ENCODE measurements at places on chromosomes 3 and 15. TPM values are rescaled to one million over a fixed set of nuclear protein-coding genes. Genes with fewer than 3 reads are reported as not detected.

The OXSM gene
- 6.8 TPM for total RNA-seq

The SEMA3F gene
- 27.8 TPM for total RNA-seq

DNA sequence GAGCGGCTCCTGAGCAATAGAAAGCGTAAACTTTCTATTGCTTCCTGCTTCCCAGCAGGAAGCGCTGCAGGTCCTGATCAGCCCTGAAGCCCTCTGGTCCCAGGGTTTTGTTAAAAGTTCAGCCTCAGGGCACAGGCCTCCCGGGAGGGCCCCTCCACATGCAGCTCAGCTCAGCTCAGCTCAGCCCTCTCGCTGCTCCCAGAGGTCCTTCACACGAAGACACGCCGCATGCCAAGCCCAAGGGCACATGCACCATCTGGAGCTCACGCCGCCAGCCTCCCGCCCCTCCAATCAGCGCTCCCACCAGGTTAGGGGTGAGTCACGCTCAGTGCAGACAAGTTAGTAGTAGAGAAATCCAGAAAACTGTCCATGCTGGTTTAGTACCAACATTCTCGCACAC, 12.7 kb downstream of the TKT start:
- no peak for DNase-seq

The GRM2 gene
- total RNA-seq, result 0.24 TPM

DNA sequence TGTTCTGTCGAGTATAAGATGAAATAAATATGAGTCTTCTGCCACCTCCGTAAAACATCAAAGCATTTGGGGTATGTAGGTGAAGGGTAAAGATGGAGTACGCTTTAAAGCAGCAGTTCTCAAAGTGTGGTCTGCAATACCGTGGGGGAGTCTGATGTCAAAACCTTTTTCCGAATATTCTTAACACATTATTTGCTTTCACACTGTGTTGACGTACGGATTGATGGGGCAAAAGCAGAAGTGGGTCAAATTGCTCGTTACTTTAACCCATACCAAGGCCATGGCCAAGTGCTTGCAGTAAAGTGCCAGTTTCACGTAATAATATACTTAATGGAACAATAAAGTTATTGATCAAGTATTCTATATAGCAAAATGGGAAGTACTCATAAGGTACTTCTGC, 36.3 kb downstream of the PAK2 start:
- no peak for DNase-seq

The CCR3 gene
- not detected for total RNA-seq

DNA sequence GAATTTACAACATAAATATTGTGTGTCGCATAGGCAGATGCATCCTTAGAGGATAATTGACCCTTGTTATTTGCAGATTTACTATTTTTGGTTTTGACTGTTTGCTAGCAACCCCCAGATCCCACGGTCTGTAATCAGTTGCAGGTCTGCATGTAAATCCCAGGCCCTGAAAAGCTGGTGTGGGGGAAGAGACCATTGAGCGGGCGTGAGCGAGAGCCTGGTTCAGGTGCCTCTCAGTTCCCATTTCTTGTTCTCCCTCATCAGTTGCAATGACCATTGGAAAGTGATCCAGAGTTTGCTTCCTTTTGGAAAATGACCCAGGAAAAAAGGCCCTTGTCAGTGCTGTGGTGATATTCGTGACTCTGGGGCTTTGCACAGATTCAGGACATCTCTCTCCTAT, 238.9 kb downstream of the UACA start:
- DNase-seq, result no peak

GRCh38 chr15:27797765-27798164, 301.4 kb downstream of the OCA2 start:
- no peak for DNase-seq

DNA sequence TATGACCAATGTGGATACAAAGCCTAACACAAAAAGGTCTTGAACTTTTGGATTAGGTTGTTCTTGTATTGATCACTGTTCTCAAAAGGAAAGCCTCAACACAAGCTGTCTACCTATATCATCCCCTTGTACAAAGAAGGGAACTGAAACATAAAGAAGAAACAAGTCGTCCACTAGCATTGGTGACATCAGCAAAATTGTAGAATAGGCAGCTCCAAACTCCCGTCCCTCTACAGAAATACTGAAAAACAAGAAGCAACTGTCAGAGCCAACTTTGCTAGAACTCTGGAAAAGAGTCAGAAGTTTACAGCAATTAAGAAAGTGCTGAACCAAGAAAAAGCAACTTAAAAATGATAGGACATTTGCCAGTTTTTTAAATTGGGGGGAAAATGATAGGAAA, 7.5 kb upstream of the NR1I2 start:
- DNase-seq, result no peak

The SLCO3A1 gene
- total RNA-seq, result 27.7 TPM

The ADAMTSL3 gene
- 13.0 TPM for total RNA-seq

DNA sequence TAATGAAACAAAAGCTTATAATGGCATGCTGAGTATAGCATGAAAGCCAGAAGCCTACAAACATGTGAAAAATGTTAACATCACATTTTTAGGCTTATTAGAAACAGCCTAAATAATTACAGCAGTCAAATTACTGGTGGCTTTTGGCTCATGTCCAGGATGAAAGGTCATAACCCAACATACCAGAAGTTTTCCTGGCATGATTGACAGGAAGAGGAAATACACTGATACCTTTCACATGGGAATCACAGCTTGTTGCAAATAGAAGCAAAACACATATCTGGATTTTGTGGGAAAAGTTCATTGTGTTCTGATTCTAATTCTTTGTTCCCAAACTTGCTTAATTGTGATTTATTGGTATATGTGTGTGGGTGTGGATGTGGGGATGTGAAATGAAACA, 393.5 kb upstream of the ARRDC4 start:
- DNase-seq, result no peak

- no peak for DNase-seq
Measured at GRCh38 chr15:35393398-35393797, 152.6 kb downstream of the DPH6 start.

GRCh38 chr3:172125053-172125452, 85.7 kb downstream of the FNDC3B start:
- no peak for DNase-seq

DNA sequence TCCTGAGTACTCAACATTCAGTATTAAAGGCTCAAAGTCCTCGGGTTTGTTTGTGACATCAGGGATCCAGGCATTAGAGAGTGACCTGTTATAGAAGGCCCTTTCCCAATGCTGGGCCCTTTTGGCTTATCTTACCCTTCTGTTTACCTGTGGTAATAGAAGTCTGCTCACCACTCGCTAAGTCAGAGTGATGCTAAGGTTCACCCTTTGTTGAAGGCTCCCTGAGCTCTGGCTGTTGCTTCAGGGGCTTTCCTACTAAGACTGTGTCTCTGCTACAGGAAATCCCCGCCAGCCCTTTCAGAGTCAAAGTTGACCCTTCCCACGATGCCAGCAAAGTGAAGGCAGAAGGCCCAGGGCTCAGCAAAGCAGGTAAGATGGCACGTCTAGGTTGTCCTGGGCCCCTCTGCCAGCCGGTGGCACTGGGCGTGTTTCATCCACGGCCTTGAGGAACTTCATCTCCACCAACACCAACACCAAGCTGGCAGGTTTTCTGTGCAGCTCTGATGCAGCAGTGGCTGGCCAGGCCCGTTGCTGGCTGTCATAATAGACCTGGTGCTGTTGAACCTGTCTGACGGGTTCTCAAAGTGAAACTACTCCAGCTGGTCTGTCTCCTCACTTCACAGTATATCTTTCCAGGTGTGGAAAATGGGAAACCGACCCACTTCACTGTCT, 99.1 kb downstream of the DNASE1L3 start:
- no peak for DNase-seq

DNA sequence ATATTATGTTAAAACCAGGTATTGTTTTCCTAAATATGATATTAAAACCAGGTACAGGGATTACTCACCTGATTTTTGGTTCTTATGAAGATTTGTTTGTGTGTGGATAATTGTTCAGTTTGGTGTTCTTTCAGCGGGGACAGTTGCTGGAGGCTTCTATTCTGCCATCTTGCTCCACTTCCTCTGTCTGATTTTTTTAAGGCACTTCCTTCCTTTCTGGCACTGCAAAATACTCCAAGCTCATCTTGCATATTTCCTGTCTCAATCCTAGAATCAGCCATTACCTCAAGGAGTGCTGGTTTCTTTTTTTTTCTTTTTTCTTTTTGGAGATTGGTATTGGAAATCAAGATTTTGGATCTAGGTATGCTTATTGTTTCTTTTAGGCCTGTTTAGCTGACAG, 229.9 kb downstream of the SV2B start:
- no peak for DNase-seq

- DNase-seq, result no peak
Measured at GRCh38 chr3:111335512-111336303, 206.3 kb upstream of the CD96 start.

The B3GALNT1 gene
- 14.7 TPM for total RNA-seq

DNA sequence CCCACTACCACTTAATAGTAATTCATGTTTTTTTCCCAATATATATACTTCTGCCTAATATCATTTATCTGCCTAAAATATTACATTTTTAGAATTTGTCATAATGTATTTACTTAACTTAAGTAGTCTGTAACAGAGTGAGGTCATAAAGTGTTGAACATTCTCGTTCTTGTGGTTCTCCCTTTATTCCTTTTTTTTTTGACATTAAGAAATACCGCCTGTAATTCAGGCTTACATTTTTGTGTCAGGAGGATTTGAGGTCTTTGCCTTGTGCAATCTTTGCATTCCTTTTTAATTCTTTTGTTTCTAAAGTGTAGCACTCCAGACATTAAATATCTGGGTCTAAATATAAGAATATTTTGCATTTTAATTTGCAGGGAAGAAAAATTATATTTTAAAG, 315.4 kb downstream of the PTPRG start:
- DNase-seq, result no peak

GRCh38 chr3:11522953-11523571, 120.7 kb downstream of the VGLL4 start:
- no peak for DNase-seq

The SIDT1 gene
- total RNA-seq, result 2.1 TPM

GRCh38 chr3:177800561-177800960, 603.3 kb upstream of the TBL1XR1 start:
- no peak for DNase-seq

DNA sequence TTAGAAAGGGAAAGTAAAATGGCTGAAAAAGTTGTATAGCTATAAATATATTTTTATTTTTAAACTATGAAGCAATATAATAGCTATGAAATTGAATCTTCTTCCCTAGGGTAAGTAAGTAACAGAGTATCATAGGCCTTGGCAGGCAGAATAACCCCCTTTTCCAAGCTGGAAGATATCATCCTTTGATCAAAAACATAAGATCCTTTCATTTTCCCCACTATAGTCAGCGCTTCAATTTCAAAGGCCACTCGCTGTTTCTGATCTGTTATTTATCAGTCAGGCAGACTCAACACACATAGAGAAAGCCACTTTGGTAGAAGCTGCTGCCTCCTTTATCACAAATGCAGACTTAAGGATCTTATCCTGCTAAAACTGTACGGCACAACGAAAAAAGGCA, 74.0 kb upstream of the UBE2E2 start:
- no peak for DNase-seq

The ARPIN gene
- 24.7 TPM for total RNA-seq

DNA sequence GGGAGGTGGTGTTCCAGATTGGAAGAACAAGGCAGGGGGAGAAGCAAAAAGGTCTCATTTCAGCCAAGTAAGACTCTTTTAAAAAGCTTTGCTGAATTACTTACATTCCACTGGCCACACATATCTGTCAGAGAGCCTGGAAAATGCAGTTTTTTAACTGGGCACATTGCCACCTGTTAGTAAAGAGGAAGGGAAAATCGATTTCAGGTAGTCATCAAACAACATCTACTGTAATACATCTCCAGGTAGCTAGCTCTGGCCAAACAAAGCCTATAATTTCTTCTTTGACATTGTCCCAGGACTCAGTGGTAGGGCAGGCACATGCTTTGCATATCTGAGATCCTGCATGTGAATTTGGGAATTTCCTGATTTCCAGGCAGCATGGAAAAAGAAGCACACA, 480.7 kb upstream of the SUCLG2 start:
- DNase-seq, result no peak

The PDE12 gene
- 17.9 TPM for total RNA-seq

DNA sequence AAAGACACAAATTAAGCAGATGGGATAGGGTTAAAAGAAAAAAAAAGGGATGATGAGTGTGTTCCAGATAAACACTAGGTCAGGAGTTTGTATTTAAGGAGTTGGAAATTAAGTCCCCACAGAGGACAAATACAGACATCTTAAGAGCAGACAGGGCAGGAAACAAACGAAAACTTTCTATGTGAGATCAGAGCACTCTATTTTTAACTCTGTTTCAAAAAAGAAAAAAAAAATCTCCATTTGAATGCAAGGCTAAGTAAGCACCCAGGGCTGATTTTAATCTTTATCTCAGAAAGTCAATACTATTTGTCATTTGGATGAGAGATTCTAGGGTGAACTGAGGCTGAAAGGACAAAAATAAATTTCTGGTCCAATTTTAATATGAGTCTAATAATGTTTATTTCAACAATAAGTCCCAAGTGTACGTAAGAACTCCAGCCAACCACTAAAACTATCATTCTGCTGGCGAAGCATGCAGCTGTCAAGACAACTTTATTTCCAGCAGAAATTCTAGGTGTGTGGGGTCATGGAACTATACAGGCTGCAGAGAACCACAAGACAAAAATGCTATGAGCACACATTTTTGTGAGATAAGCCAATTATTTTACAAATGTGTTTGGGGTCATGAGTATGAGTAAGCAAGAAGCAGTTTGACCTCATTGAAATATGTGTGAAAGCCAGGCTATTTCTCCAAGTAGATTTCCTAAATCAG, 186.1 kb downstream of the FMN1 start:
- DNase-seq, result no peak

DNA sequence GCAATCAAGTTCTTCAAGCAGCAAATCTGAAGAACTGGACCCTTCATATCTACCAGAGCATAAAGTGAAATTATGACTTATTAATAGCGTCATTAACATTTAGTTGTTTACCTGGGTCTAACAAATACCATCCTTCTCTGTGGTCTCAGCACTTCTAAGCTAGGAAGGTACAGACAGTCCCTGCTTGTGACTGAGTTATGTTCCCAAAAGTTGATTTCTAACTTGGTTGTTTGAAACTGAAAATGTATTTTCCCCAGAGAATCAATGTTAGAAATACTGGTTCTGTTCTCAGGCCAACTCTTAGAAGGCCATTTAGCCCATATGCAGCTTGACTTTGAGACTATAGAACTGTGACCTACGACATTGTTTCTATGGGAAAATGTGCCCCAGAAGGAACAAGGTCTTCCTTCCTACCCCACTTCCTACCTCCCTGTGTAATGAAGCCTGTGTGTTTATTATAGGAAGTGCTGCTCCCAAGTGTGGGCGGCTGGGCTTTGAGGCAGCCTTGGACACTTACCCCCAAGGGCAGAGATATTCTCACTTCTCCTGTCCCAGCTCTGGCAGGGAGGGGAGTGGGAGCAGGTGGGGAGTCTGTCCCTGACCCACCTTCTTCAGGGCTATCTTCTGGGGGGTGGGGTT, 12.2 kb upstream of the MAPK6 start:
- no peak for DNase-seq

The KCNMB2 gene
- total RNA-seq, result not detected

GRCh38 chr15:59557581-59557980, 54.0 kb upstream of the GCNT3 start:
- DNase-seq, result no peak

The SEMA6D gene
- 7.5 TPM for total RNA-seq

The SMAD6 gene
- 18.4 TPM for total RNA-seq

All from posterior vena cava (tissue), 2 donors.